ENCODE measurements at places on chromosomes 5 and 9.

- no peak for DNase-seq
These were observed 19.9 kb upstream of the SLC12A7 start for GRCh38 chr5:1131726-1132125.

DNA sequence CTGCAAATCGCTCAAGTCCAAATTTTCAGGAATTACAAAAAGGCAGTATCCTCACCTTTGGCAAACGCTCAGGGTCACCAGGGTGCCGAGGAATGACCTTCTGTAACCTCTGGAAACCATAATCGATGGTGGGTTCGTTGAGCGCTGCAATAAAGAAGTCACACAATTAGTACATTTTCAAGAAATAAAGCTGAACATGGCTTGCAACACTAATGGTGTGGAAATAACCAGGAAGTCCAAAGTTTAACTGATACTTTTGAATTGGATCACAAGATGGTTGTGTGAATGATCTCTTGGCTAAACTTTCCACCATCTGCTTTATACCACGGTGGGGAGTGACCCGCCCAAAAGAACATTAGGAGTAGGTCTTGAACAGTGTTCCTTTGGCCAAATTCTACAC lies 368.7 kb downstream of the EBF1 start:
- no peak for DNase-seq

DNA sequence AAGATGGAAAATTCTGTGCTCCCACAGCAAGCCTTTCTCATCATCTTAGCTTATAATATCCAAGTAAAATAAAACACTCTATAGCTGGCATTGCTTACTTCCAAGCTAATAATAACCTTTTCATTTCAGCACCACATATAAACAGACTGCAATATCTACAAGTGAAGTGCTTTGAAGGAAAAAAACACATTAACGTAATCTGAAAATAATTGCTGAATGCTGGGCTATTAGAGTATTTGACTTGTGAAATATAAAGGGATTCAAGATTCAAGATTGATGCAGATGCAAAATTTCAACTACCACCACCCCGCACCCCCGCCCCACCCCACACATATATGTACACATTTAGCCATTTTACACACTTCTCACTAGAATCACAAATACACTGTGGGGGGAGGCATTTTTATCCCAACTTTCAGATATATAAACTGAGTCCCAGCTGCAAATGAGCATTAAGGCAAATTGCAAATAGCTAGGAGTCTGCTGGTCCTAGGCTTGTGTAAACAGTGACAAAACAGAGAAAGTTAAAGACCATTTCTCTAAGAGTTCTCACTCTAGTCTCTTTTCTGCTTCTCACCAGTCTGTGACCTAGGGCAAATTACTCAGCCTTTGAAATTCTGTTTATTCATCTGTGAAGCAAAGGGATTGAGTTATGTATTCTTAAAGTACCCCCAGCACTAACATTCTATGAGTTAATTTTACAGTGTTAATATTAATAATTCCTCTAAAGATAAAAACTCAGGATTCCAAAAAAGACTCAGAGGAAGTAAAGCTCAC lies 489.4 kb downstream of the PRELID2 start:
- DNase-seq, result no peak

DNA sequence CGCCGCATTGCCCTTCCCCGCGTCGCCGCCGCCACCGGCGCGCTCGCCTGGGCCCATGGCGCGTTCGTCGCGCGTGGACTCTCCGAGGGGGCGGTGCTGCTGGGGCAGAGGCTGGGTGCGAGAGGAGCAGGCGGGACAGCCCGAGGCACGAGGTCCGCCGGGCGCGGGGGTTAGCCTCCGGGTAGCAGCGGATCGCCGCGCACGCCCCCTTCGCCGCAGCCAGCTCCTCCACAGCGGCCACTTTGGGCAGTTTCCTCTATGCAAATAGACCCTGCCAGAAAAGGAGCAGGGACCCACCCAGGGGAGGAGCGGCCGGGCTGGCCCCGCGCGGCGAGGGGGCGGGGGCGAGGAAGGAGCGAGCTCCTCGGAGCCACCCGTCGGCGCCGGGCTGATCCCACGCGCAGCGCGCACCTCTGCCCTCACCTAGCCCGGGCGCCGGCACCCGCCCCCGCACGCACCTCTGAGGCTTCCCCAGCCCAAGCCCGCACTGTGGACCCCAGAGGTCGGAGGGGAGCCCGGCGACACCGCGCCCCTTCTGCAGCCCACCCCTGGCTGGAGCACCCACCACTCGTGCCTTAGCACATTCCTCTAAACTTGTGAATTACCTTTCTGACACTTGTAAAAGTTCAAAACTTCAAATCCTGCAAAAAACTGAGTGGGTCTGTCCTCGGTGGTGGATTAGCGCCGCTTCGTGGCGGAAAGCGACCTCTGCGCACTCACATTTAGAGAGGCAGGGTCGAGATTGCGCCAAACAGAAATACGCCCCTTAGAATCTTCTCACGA lies at the start of gene COL23A1:
COL23A1 (minus strand) TSS at position 253 of the 783 bp plus-strand sequence.
- no peak for DNase-seq

DNA sequence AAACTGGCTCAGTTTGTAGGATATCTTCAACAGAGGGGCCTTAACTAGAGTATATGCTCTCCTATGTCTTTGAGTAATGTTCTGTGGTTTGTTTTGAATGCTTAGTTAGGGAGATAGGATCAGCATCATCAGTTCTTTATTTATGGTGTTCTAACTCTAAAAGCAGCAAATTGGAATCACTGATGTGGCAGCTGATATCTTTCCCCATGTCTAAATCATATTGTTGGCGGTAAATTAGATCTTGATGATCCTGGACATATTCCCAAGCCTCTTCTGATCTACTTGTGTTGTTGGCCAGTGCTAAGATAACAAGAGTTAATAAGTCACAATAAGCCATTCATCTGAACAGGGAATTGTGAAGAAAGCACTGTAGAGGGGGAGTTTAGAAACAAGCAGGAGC lies 332.4 kb upstream of the DAB2 start:
- no peak for DNase-seq

DNA sequence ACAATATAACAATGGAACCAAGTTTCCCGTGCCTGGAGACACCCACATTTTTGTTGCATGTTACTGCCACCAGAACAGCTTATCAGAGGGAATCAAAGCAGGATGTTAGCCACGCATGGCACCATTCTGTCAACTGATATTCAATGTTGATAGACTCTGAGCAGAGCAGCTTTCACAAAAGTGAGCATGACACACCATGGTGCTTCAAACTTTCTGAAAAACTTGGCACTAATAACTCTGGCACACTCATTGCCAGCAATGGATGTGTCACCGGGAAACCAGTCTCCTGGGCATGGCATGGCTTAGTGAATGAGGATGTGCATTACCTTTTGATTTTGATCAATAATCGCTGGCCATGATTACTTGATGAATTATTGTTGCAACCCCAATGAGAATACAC lies 19.7 kb downstream of the NIPSNAP3B start:
- DNase-seq, result no peak

- DNase-seq, result no peak
These were observed 125.8 kb upstream of the SLC25A48 start for GRCh38 chr5:135708481-135709207.

DNA sequence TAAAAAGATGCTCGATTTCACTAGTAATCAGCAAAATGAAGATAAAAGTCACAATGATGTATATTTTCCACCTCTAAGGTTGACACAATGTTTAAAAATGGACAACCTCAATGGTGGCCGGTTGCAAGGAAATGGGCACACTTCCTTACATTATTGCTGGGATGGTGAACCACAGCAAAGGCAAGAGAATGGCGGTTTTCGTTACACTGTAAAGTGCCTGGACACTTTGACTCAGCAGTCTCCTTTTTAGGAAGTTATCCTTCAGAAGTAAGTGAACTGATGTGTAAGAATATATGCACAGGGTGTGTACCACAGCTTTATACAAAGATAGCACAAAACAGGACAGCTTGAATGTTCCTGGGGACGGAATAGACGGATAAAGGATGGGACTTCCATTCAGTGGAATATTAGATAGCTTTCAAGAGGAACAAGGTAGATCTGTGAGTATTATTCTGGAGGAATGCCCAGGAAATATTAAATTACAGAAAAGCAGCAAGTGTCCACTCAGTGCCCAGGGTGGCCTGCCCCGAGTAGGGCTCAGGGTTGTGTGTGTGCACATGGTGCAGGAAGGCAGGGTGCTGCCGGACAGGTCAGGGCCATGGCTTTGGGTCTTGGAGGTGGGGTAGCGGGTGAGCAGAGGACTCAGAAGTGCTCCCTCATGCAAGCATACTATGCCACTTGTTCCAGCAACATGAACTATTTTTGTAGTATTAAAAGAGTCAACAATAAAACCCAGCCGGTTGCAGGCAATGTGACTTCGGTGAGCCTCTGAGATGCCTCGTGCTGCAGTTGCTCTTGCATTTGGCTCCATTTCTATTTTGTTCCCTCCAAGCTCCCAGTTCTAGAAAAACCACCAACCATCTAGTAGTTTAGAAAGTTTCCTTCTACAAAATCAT lies 24.5 kb downstream of the GADD45G start:
- no peak for DNase-seq

- no peak for DNase-seq
These were observed 2071.4 kb downstream of the MAT2B start for GRCh38 chr5:165576678-165577275.

- no peak for DNase-seq
These were observed 931 bp downstream of the FAM219A start for GRCh38 chr9:34457266-34458012.

- DNase-seq, result no peak
These were observed 265.8 kb upstream of the TRPC7 start for GRCh38 chr5:136631186-136631585.

DNA sequence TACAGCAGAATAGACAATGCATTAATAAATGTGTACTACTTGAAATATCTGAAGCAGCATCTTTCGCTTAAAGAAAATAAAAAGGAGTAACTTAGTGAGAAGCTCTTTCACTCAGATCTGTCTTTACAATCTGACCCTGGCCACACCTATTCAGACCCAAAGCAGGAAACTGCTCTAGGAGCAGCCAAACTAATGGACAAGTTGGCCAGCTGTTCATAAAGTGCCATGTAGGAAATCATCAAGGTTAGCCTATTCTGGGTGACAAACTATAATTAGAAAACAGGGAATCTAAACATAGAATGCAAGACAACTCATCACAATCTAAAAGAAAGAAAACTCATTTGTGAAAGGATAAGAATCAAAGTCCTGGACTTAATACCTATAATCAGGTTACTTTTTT lies 101.3 kb downstream of the AGTPBP1 start:
- DNase-seq, result no peak

- DNase-seq, result no peak
These were observed 12.4 kb downstream of the MORN5 start for GRCh38 chr9:122172131-122172530.

DNA sequence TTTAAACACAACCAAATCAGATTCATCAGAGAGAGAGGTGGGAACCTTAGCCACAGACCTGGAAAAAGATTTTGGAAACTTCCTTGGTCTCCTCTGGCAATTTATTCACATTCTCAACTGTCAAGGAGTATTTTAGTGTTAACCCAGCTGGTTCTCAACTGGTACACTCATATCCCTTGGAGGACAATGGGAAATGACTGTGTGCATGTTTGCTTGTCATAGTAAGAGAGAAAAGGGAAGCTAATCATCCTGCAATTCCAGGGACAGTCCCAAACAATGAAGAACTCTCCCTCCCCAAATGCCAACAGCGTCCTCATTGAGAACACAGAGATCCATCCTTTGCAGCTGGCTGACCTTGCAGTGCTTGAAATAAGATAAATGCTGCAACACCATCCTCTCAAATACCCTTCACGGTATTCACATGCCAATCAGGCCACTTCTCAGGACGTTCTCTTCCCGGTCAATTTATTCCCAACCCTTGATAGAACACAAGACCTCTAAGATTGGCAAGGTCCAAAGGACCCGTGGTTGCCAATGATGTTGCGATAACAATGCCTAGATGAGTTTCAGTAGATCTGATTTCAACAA lies 75.5 kb downstream of the EPB41L4B start:
- DNase-seq, result no peak

GRCh38 chr5:1827886-1828397 lies 26.7 kb downstream of the NDUFS6 start:
- DNase-seq, result peak; percentile 8

- peak; percentile 37 for DNase-seq
These were observed 133.1 kb downstream of the GABBR2 start for GRCh38 chr9:98575379-98576346.

DNA sequence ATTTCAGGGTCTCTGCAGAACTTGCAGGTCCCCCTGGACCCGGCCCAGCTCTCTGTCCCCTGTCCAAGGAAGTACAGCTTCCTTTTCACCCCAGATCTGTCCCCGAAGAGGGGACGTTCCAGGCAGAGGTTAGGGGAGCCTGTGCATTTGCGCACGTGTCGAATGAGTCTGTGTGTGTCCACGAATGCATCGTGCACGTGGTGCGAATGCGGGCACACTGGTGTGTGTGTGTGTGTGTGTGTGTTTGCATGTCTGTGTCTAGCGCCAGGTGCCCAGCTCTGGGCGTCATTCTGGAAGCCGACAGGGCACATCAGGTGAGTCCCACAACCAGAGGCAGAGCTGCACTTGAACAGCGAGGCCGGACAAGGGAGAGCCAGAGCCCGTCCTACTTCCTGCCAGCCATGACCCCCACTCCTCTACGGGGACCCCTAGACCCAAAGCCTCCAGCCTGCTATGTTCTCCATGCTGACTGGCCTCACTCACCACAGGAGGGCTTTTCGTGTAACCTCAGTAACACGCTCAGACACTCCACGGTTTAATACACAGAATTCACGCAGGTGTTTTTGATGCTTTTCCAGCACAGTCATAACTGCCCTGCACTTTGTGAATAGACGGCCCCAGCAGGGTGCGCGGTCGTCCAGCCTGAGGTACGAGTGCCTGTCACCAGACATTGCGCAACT lies 41.3 kb upstream of the CACNA1B start:
- no peak for DNase-seq

DNA sequence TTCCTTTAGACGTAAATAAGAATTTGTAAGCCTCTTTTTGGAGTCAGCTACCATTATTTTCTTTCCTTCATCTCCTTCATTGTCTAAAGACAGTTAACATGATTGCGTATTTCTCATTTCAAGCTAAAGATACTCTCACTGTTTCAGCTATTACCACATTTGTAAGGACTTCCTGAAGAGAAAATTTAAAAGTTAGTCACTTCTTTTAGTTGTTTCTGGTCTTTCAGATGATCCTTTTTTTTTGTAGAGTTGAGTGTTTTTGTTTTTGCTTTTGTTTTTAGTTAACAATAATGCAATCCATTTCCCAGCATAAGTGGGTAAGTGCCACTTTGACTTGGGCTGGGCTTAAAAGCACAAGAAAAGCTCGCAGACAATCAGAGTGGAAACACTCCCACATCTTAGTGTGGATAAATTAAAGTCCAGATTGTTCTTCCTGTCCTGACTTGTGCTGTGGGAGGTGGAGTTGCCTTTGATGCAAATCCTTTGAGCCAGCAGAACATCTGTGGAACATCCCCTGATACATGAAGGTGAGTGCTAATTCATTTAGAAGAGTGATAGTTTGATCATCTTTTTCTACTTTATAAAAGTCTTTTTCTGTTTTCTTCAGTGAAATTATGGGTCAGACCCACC lies 2.0 kb downstream of the IL31RA start:
- no peak for DNase-seq

DNA sequence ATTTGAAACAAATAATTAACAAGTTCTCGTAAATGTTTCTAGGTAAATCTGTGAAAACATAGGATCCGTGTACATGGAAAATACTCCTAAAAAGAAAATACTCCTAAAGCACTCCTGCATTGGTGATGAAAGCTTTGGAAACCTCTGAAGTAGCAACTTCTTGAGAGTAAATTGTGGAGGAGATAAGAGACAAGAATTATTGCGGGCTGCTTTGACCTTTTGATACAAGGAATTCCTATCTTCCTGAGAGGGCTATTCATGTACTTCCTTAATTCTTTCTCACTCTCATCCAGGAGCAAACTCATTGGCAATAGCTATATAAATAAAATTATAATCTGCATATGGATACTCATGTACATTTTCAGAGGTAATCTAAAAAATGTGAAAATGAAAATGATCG lies 158.4 kb upstream of the PIK3R1 start:
- DNase-seq, result no peak

Data from stimulated activated CD8-positive, alpha-beta memory T cell treated with anti-CD3 and anti-CD28 coated beads, Interleukin-7, amount 100 ng/mL, for 48 hours (primary cell).